ENCODE measurements at places on chromosomes 13 and 19. TPM values are rescaled to one million over a fixed set of nuclear protein-coding genes. Genes with fewer than 3 reads are reported as not detected.

The ZNF560 gene
- total RNA-seq = 0.16 TPM

DNA sequence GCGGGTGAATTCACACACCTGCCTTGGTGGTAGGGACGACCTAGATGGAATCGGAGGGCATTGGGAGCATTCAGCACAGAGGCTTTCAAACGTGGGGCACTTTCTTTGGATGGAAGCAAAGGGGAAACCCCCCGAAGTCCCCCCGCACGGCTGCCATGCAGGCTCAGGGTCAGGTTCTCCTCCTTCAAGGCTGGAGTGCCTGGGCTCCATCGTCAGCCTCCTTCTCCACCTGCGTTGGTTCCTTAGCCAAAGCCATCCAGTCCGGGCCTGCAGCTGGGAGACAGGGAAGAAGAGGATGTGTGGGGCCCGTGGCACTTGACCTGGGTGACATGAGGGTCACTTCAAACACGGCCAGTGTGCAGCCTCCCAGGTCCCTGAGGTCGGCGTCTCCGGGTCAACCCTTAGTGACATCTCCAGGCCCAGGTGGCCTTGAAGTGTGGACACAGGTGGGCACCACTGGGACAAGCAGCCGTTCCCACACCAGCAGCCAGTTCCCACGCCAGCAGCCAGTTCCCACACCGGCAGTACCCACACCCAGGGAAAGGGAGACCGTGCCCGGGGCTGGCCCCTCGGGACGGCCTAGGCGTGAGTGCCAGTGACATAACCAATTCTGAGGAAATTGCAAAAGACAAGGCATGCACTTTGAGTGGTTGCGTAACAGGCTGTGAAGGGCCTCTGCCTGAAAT is 116.0 kb downstream of the SOX1 start:
- no peak for DNase-seq

- DNase-seq = no peak
Measured at GRCh38 chr19:615619-616018, 17.7 kb downstream of the POLRMT start.

GRCh38 chr19:15299568-15300409 is 32.5 kb downstream of the BRD4 start:
- DNase-seq = no peak

DNA sequence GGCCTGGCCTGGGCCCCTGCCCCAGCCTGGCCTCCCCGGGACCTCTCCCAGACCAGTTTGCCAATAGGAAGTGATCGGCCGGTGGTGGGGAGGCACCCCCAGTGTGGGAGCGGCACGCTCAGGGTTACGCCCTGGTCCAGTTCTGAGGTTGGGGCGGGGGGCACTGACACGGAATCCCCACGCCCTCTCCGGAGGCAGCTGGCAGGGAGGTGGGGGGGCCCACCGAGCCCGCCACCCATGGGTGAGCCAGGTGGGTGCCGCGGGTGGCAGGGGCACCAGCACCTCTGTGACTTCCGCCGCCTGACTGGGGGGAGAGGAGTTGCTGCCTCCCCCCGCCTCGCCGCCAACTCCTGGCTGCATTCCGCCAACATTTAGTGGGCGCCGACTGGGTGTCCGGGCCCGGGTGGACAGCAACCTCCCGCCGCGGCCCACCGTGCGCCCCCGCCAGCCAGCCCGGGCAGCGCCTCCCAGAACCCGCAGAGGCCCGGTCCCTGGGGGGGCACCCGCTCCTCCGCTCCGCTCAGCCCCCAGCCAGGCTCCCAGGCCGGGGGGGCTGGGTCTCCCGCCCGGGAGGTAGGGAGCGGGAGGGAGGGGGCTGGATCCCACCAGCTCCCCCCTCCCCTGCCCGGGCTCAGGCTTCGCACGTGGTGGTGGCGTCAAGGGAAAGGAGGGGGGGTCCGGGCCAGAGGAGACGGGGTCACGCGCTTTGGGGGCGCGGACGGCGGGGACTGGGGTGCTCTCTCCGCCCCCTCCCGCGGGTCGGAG is 2.0 kb downstream of the ZBTB7A start:
- DNase-seq = peak; percentile 83

- peak; percentile 99 for DNase-seq
Measured at GRCh38 chr19:13152974-13153568, 2.9 kb downstream of the IER2 start.

The KLF1 gene
- 0.38 TPM for total RNA-seq

All from cardiac septum (tissue), 1 donor.